ENCODE measurements at places on chromosomes 13 and 19.

DNA sequence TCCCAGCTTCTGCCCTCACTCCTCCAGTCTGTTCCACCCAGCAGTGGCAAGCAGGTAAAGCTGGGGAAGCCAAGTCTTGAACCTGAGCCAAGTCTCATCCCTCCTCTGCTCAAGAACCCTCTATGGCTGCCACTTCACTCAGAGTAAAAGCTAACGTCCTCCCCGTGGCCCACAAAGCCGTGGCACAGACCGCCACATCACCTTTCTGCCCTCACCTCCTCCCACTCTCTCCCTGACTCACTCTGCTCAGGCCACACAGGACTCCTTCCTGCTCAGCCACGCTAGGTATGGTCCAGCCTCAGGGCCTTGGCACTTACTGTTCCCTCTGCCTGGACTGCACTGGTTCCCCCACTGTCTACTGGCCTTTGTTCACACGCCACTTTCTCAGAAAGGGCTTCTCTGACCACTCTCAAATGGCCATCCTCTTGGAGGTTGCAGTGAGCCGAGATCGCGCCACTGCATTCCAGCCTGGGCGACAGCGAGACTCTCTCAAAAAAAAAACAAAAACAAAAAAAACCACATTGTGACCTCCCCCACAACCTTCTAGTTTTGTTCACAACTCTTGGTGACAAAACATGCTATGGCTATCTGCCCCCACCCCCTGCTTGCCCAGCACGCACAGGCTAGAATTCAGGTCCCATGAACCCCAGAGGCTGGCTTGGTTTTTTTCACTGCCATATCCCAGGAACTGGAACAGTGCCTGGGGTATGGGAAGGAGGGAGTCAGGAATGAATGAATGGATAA is 15.8 kb downstream of the NDUFB7 start:
- no peak for DNase-seq

DNA sequence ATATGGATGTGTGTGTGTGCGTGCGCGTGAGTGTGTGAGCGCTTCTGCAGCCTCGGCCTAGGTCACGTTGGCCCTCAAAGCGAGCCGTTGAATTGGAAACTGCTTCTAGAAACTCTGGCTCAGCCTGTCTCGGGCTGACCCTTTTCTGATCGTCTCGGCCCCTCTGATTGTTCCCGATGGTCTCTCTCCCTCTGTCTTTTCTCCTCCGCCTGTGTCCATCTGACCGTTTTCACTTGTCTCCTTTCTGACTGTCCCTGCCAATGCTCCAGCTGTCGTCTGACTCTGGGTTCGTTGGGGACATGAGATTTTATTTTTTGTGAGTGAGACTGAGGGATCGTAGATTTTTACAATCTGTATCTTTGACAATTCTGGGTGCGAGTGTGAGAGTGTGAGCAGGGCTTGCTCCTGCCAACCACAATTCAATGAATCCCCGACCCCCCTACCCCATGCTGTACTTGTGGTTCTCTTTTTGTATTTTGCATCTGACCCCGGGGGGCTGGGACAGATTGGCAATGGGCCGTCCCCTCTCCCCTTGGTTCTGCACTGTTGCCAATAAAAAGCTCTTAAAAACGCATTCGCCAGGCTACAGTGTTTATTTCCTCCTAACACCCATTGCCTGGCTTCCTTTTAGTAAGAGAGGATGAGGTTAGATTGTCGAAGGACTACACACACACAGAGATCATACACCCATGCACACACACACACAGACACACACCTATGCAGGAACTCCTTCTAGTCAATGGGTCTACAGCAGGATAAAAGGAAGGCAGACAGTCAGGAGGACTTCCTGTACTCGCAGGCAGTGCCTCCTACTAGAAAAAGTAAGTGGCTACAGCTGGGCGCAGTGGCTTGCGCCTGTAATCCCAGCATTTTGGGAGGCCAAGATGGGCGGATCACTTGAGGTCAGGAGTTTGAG is 7.1 kb downstream of the FOSB start:
- DNase-seq, result no peak

- DNase-seq, result no peak
These were observed 207.2 kb downstream of the SPRY2 start for GRCh38 chr13:80133631-80134261.

DNA sequence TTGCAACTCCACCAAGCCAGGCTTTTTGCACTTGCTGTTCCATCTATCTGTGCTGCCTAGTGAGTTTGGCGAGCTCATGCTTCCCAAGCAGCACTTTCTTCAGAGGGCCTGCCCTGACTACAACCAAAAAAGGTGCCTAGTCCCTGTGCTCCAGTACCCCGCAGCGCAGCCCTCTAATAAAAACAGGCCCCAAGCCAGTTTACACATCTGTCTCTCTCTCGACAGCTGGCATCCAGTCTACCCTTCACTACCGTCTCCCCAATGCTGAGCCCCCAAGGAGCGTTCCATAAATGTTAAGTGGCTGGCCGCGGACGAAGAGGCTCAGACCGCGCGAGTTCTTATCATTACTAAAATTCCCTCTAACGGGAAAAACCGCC is 512 bp downstream of the MED4 start:
- no peak for DNase-seq

DNA sequence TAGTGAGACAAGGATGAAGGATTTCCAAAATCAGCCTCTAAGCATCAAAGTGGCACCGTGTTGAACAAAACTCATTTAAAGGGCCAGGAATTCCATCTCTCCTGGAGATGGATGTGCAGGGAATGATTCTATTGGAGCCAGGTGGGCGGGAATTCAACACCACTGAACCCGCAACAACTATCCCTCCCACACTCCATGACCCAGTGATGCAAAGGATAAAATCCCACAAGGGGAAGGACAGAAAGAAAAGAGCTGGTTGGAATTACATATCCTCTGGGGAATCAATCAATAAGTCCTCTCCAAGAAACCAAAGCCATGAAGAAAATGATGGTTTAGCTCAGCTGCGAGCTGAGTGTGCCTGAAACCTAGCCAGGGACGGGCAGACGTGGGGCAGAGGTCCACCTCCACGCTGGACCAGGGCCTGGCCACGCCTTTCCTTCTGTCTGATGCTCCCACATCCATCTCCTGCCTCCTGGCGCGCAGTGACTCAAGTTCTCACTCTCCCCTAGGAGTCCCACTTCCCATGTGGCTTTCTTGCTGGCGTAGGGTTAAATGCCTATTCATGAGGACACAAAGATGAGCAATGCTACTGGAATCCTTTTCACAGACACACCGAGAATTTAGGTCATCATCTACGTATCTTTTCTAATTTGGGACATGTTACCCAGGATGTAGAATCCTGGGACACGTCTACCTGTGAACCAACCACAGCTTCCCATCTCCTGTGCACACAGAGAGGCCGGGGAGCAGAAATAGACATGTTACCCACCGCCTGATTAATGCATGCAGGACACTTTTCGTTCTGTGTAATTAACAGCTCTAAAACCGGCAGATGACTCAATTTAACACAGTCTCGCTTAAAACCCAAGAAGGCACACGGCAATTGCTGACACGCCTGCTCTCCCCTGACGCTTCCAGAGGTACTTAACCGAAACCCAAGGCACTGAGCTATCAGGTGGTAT is 48.6 kb downstream of the PEPD start:
- no peak for DNase-seq

DNA sequence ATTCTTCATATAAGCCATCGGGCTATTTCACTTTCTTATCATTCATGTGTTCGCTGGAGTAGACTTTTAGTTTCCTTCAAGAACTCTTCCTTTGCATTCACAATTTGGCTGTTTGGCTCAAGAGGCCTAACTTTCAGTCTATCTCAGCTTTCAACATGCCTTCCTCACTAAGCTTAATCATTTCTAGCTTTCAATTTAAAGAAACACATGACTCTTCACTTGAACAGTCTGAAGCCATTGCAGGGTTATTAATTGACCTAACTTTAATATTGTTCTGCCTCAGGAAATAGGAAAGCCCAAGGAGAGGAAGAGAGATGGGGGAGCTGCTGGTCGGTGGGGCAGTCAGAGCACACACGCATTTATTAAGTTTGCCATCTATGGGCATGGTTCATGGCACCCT is 158.1 kb downstream of the SUCLA2 start:
- DNase-seq, result no peak

DNA sequence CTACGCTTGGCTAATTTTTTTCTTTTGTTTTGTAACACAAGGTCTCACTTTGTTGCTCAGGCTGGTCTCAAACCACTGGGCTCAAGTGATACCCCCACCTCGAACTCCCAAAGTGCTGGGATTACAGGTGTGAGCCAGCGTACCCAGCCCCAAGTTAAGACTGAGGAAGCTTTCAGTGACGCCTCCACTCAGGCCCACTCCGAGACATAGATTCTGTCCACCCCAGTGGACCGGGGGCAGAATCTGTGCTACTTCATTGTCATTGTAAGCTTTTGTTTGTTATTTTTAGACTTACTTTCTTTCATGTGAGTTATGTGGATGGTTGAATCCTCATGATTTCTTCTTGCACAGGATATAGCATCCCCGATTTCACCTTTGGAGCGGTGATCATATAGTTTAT is 156.9 kb upstream of the TSHZ3 start:
- no peak for DNase-seq

- DNase-seq, result no peak
These were observed 35.1 kb upstream of the ZNF808 start for GRCh38 chr19:52492201-52492993.

DNA sequence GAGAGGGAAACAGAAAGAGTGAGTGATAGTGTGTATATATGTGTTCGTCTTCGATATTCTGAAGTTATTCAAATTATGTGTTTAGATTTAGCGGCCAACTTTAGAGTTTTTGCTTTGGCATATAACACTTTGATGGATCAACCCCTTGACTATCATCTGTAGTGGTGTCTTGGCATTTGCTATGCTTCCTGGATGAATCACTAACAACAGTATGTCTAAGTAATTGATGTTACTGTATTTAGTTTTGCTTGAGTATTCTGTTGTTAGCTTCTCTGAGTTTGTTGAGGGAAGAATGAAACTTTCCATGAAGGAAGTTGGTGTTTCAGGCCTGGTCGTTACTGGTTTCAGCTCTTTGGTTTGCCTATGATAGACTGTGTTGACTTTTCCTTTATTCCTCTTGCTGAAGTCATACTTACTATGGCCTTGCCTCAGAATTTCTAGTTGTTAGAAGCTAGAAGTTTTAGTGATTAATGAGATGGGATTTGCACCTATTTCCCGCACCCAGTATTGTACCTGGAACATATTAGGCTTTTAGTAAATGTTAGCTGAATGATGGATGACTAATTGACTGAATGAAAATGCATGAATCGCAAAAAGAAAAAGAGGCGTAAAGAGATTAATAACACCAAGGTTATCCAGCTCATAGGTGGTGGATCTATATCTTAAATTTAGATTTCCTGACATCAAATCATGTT is 20.7 kb downstream of the NDFIP2 start:
- no peak for DNase-seq

DNA sequence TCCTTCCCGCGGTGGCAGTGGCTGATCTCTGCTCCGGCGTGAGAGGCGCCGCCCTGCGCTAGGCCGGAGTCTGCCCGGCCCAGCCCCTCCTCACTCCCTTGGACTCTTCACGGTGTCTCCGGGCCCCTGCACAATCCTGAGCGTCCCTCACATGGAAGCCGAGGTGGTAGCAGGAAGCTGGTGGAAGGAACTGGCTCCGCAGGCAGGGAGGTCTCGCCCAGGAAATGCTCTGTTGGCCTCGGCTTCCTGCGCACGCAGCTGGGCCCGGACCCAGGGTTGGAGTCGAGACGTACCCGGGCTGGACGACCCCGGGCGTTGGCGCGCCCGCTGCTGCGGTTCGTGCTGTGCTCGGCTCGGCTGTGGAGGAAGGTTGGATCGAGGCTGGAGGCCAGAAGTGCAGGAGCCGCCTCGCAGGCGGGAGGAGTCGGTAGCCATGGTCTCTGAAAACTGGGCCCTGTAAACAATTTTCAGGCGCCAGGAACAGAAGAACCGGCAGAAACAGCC is 46.3 kb downstream of the ZNF724 start:
- DNase-seq, result no peak

DNA sequence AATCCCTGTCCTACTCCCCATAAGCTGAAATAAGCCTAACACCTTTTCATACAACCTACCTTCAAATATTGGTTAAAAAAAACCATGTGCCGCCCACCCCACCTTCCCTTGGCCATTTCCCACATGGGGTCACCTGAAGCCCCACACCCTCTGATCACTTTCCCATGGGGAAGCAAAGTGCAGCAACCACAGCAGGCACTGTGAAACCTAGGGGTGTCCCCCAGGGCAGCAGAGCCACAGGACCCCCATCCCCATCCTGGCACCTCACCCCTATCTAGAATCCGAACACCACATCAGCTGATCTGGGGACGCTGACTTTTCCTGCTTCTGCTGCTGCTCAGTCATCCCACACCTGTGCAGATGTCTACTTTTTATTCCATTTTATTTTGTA is 19.9 kb downstream of the CEACAM21 start:
- DNase-seq, result no peak

GRCh38 chr19:48740164-48740972 is at the start of gene RASIP1:
Gene RASIP1 (minus strand): TSS chr19:48740610. CDS start chr19:48740282, 328 bp downstream.
- DNase-seq, result no peak

DNA sequence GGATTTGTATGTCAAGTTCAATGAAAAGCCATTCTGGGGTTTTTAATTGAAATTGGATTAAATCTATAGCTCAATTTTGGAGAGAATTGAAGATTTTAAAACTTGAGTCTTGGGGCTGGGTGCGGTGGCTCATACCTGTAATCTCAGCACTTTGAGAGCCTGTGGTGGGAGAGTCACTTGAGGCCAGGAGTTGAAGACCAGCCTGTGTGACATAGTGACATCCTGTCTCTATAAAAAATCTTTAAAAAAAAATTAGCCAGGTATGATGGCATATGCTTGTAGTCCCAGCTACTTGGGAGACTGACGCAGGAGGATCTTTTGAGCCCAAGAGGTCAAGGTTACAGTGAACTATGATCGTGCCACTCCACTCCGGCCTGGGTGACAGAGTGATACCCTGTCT is 41.2 kb downstream of the VAV1 start:
- no peak for DNase-seq

DNA sequence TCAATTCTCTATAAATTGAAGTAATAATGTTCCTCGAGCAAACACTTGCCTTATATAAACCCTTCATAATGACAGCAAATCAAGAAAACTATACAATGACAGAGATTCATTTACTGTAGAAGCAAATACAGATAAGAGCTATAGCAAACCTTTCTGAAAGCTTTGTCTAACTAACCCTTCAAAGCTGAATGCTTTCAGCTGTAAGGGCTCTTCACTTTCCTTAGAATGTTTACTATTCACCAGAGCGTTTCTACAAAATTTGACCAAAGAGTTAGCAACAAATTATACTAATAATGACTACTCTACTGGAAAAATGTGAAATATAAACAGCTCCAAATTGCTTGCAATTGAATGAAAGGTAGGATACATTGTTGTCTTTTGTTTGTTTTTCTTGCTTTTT is 218.1 kb downstream of the SLITRK5 start:
- DNase-seq, result no peak

GRCh38 chr19:12821761-12822160 is 12.6 kb downstream of the RTBDN start:
- DNase-seq, result no peak

Data from stimulated activated CD4-positive, alpha-beta T cell treated with anti-CD3 and anti-CD28 coated beads, Interleukin-1b, Interleukin-23, amount 100 ng/mL, for 24 hours (primary cell).